Esophagus squamous epithelium (tissue), 5 donors: ENCODE measurements at places on chromosomes 6 and 20.
A peak's percentile ranks its signal among the peaks of the same experiment; 100 is the strongest.

DNA sequence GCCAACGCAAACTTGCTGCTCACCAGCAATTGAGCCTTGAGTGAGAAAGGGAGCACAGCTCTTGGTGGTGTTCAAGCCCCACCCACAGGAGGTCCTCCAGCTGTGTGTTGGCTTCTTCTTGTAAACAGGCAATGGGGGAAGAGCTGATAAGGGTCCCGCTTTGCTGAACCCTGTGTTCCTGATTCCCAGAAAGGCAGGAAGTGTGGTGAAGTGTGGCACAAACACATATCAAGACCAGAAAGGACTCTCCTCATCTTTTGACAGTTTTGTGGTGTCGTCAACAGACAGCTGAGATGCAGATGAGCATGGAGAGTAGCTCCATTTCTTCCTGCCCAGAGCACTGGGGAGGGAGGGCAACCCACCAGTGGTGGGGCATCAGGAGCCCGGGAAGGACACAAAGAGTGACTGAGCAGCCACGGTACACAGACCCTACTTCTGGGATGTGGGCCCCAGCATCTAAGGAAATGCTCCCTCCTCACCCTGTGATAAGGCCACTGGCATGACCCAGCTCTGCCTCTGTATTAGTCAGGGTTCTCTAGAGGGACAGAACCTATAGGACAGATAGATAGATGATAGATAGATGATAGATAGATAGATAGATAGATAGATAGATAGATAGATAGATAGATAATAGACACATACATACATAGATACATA lies 188.9 kb upstream of the TAB2 start:
- no peak for DNase-seq

GRCh38 chr20:58416835-58417234 lies 27.8 kb downstream of the VAPB start:
- DNase-seq = no peak

- no peak for DNase-seq
Observed at GRCh38 chr20:53631909-53632662, 38.4 kb upstream of the ZNF217 start.

DNA sequence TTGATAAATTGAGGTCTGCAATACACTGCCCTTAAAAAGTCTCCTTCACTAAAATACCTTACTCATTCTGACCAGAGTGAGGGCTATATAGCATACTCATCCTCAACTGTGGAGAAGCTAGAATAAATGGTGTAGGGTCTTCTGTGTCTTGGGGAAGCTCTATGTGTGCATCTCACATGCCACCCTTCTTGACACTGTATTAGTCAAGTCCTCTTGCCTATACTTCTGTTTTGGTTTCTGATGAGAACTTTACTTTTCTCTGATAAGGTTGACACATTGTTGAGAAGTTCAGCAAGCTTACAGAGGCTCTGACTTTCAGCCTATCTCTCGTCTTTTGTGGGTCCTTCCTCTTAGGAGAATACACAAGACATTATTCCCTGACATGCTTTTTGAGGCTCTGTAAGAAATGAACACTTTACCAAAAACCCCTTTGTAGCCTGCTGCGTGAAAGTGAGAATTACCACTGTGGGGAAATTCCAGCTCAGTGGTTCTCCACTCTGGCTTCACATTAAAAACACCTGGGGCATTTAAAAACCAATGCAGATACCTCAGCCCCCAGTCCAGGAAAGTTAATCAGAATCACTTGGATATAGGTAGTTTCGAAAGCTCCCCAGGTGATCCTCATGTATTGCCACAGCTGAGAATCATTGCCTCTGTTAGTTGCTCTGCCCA lies 372.1 kb upstream of the HS3ST5 start:
- no peak for DNase-seq

DNA sequence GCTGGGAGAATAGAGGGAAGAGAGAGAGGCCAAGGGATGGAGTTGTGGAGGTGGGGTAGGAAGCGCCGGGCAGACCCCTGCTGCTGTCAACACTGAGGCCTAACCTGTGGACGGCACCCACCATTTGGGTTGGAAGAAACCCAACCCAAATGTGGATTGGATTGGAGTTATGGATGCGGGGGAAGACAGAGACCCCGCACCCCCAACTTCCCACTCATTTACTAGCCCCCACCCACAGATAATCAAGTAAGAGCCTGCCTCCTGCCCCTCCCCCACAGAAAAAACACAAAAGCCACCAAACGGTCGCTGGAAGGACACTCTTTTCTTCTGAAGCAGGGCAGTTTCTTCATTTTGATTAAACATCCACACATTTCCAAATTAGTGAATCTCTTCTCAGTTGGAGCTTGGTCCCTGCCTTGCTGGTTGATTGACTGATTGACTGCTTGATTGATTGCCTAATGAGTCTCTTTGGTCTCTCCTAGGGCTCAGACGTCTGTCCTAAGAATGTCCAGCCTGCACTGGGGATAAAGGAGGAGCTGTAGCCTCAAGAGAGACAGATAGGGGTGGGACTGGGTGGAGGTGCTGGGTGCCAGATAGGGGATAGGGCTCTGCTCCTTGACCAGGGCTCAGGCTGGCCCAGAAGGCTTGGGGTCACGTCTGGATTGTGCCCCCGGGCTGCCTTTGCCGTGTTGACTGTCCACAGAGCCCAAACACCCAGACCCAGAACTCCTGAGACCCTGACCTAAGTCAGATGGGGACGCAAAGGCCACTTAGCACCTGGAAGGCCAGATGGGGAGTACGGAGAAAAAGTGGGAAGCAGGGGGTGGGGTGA lies 74.9 kb upstream of the FOXP4 start:
- no peak for DNase-seq

GRCh38 chr6:24949020-24949569 lies 13.3 kb upstream of the RIPOR2 start:
- DNase-seq = peak; percentile 11

GRCh38 chr6:33317419-33317668 lies 200 bp downstream of the ZBTB22 start:
- no peak for DNase-seq

DNA sequence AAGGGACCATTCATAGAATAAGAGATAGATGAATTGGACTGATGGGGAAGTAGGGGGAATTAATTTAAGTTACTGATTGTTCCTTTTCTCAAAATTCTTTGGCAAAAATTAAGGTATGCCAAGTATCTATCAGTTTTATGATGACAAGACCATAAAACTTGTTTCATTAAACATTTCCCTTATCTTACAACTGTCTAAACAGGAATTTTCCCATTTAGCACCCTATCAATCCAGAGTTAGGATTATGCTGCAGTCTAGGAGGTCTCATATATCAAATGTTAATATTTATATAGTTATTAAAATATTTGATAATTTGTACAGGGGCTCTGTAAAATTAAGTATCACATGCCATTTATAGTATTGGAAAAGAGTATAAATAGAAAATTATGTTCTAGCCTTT lies 51.5 kb upstream of the ARID1B start:
- DNase-seq = no peak

DNA sequence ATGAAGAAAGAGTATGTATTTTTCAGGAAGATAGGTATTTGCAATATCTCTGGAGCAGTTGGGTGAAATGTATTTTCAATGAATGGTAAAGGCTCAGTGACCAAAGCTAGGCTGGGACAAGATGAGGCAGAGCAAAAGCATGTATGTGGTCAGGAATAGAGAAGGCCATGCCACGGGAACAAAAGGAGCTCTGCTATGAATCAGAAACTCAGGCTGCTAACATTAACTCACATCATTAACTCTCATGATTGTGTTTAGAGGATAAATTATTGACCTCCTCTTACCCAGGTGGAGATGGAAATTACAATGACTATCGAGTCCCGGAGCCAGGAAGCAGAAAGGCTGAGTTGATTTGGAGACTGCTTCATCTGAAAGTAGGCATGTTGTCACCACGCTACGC lies 220.2 kb downstream of the FUT9 start:
- DNase-seq = no peak

DNA sequence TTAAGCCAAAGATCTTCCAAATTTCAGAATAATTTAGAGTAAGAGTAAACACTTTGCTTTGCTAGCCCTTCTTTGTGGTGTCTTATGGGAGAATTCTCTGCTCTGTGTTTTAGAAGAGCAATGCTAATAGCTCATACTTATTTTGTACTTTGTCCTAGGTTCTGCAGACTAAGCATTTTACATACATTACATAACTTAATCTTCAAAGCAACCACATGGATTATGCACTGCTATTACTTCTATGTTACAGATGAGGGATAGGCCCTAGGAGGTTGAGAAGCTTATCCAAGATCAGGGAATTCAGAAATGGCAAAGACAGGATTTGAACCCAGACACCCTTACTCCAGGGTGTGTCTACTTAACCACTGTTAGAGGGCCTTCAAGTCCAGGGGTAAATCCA lies 9.8 kb upstream of the CCDC170 start:
- DNase-seq = no peak

DNA sequence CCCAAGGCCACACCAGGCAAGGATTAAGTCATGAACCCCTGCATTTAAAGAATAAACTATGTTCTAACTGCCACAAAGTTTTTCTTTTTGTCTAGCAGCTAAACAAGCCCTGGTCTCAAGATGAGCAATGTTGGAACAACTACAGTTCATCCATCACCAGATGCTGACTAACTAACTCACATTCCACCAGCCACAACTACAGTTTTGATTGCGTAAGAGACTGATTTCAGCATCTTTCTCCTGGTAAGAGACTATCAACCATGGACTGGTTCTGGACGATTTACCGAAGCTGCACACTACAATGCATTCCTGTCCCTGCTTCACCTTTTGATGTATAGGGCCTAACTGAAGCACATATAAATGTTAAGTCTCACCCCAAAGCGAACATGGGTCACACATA lies 43.0 kb downstream of the F13A1 start:
- no peak for DNase-seq

DNA sequence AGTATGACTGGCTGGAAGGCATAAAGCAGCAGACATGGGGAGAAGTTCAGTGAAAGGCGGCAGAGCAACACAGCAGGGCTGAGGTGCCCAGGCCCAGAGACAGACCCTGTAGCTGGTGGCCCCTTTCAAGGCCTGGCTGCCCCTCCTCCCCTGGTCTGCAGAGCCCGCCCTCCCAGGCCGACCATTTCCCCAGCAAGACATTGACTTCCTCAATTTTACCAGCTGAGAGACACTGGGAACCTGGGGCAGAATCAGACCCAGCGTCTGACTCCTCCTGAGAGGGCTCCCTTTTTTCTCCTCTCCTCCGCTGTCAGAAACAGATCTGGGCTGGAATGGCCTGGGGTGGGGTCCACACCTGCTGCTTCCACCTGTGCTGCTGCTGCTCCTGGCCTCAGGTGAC lies at the start of gene TREML4:
TSS of gene TREML4 (plus strand) at position 254 of the 400 bp plus-strand sequence. CDS start at position 333, 79 bp downstream.
- DNase-seq = no peak

DNA sequence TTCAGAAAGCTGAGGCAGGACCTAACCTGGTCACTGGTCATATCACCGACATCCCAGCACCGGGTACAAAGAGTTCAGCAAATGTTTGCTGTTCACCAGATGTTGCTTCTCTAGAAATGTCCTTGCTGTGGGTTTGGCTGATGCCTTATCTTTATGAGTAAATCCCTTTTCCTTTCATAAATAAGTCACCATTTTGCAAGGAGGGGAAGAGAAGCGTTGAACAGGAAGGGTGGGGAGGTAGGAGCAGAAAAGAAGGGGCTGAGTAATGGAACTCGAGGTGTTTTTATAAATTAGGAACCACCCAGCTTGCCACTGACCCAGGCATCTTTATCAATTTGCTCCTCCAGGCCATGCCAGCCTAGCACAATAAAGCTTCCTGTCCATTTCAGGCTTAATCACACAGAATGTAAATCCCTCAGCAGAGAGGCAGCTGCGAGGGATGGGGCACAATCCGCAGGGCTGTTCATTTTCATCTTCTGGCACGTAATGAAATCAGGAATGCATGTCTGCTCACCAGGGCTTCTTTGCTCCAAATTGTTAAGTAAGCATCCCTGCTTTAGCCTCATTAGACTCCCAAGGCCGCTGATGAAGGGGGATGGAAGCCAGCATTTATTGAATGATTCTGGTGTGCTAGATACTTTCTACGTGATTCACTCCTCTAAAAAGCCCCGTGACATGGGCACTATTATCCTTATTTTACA lies 371.9 kb upstream of the CHD6 start:
- DNase-seq = no peak
